ENCODE measurements at places on chromosomes 3 and 15.

DNA sequence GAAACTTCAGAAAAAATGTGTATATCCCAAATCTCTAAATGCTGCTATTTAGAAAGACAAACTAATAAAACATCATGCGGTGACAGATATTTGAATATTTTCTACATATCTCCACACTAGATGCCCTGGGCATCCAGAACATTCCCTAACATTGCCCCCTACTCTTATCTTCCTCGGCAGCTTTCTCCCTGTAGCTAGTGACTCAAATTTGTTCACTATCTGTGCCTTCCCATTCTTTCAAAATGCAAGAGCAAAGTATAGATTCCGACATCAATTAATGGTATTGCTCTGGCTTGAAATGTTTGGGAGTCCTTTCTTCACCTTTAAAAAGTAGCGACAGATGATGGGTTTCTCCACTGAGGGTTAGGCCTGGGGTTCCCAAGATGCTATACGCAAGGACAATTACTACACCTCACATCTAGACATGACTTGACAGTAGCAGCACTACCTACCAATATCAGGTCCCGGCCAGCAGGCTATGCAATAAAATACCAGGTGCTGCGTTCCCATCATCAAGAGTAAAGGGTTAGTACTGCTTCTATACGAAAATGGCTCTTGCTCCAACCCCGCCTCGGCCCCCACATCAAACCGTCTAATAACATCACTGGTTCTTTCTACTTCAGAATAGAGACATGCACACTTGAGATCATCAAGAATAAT lies 631 bp downstream of the UBR1 start:
- DNase-seq, result peak; percentile 7

- no peak for DNase-seq
Observed at GRCh38 chr3:170471149-170471548, 52.5 kb downstream of the CLDN11 start.

- no peak for DNase-seq
Observed at GRCh38 chr15:68051109-68051508, 3.0 kb upstream of the PIAS1 start.

- DNase-seq, result no peak
Observed at GRCh38 chr3:161295325-161295724, 74.2 kb downstream of the NMD3 start.

DNA sequence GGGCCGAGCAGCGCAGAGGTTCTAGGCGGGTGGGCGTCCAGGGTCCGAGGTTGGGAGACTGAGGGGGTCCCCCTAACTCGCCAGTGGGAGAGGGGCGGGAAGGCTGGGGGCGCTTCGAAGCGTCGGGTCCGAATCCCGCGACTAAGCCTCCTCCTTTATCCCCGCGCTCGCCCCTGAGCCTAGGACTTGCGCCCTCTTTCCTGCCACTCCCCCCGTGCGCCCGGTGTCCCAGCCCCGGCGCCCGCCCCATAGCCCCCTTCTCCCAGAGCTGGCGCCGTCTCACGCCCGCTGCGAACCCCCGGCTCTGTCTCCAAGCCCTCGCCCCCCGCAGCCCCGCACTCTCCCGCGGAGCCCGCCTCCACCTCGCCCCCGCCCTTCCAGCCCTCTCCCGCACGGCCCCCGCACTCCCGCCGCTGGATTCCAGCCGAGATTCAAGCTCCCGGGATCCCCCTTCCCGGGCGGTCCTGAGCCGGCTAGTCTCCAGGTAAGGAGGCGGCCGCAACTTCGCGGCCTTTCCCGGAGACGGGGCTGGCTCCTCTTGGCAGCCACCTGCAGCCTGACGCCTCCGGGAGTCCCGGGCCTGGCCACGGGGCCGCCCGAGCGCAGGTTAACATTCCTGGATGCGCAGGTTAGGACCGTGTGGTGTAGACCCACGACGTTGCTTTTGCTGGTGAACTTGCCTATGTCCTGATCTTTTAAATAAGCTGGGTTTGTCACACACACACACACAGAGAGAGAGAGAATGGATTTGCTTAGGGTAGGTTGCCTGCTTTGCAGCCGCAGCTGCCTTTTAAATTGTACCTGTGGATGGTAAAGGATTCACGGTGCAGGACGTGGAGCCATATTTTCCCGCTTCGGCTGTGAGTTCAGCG lies 563 bp downstream of the PXYLP1 start:
- DNase-seq, result no peak

- no peak for DNase-seq
Observed at GRCh38 chr15:34841262-34841725, 45.9 kb upstream of the ACTC1 start.

GRCh38 chr15:68214838-68215254 lies 9.7 kb upstream of the CALML4 start:
- DNase-seq, result no peak

- DNase-seq, result no peak
Observed at GRCh38 chr3:10777627-10778026, 38.4 kb upstream of the SLC6A11 start.

DNA sequence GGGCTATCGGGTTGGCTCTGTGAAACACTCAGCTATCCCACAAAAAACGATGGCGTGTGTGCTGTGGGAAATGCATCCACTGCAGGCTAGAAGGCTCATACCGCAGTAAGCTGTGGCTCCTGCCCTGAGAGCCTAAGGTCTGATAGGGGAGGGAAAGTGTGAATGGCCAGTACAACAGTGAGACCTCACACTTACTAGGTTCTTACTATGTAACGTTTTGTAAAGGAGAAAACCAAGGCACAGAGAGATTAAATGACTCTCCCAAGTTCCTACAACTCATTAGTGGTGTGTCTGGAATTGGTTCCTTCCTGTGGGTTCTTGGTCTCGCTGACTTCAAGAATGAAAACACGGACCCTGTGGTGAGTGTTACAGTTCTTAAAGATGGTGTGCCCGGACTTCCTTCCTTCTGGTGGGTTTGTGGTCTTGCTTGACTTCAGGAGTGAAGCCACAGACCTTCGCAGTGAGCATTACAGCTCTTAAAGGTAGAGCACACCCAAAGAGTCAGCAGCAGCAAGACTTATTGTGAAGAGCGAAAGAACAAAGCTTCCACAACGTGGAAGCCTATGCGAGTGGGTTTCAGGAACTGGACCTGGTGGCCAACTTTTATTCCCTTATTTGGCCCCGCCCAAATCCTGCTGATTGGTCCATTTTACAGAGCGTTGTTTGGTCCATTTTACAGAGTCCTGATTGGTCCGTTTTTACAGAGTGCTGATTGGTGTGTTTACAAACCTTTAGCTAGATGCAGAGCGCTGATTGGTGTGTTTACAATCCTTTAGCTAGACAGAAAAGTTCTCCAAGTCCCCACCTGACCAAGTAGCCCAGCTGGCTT lies 161.7 kb downstream of the POLR2M start:
- no peak for DNase-seq

DNA sequence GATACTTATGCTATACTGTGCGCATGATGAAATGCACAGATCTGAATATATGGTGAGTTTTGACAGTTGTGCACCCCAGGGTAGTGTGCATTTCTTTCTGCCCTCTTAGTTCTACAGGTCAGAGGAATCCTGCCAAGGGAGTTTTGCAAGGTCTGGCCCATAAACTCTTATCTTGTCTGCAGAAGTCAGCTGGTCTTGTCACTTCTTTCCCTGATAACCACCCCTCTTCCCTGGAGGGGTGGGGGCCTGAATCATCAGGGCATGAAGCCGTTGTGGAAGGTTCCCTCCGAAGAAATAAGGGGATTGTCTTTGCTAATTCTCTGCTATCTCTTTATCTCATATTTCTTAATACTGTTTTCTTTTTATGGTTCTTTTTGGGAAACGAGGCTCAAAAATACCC lies 30.4 kb downstream of the TRIM71 start:
- no peak for DNase-seq

GRCh38 chr3:43885908-43886618 lies 195.3 kb downstream of the ABHD5 start:
- DNase-seq, result no peak

Data from stimulated activated CD4-positive, alpha-beta T cell treated with anti-CD3 and anti-CD28 coated beads, TNF-alpha, amount 100 ng/mL, for 48 hours (primary cell).